ENCODE measurements at places on chromosomes 13 and 19. TPM values are rescaled to one million over a fixed set of nuclear protein-coding genes. Genes with fewer than 3 reads are reported as not detected.

The KIR3DL2 gene
- total RNA-seq: not detected

The ZNF225 gene
- total RNA-seq: 1.8 TPM

The GJA3 gene
- 0.25 TPM for total RNA-seq

The SPART gene
- 45.3 TPM for total RNA-seq

The PEPD gene
- total RNA-seq: 62.7 TPM

The ACER1 gene
- total RNA-seq: not detected

The ZSCAN4 gene
- total RNA-seq: not detected

The KLK12 gene
- not detected for total RNA-seq

The CRB3 gene
- not detected for total RNA-seq

The THSD1 gene
- total RNA-seq: 1.6 TPM

The LYL1 gene
- total RNA-seq: not detected

The ATXN8OS gene
- not detected for total RNA-seq

The ZNF221 gene
- 1.1 TPM for total RNA-seq

The PCP2 gene
- total RNA-seq: not detected

The PSG1 gene
- not detected for total RNA-seq

DNA sequence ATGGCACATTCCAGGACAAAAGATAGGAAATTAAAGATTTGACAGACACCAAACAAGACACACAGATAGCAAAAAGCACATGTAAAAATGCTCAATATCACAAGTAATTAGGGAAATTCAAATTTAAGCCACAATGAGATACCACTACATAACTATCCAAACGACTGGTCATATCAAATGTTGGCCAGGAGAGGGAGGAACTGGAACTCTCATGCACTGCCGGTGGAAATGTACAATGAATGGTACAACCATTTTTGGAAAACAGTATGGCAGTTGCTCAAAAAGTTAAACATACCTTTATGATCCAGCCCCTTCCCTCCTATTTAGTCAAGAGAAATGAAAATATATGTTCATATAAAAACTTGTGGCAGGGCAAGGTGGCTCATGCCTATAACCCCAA is 36.8 kb upstream of the CYP2S1 start:
- no peak for DNase-seq

DNA sequence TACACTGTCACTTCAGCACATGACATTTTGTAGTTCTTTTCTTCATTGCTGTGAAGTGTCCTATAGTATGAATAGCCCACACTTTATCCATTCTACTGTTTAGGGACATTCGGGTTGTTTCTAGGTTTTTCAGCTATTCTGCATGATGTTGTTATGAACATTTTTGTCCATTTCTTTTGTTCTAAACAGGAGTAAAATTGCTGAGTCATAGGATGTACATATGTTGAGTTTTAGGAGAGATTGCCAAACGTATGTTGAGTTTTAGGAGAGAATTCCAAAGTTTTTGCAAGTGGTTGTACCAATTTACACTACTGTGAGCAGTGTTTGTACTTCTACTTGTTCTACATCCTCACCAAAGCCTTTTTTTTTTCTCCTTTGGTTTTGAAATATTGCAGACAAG is 115.0 kb downstream of the MTUS2 start:
- no peak for DNase-seq

- no peak for DNase-seq
Measured at GRCh38 chr13:73390100-73390499, 331.3 kb downstream of the KLF5 start.

DNA sequence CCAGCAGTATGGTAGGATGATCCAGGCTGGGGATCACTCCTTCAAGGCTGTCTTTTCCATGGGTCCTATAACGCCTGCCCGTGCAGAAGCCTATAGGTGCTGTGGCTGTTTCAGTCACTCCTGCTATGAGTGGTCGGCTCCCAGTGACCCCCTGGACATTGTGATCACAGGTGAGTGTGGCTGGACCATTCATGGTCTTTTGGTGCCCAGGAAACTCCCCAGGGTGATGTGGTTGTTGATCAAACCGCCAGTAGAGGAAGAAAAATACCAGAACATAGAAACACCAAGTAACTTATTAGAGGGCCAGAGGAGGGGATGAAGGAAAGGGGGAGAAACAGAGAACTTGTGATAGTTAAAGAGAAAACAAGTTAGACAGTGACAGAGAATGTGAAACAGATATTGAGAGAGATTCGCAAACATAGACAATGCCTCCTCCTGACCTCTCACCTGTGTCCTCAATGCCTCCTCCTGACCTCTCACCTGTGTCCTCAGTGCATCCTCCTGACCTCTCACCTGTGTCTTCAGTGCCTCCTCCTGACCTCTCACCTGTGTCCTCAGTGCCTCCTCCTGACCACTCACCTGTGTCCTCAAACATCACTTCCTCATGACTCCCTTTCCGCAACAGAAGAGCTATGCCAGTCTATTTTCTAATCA is 19.4 kb downstream of the LAIR2 start:
- DNase-seq: no peak

- no peak for DNase-seq
Measured at GRCh38 chr19:53102756-53103233, 427 bp downstream of the ZNF160 start.

GRCh38 chr13:86581706-86582105 is 782.5 kb upstream of the SLITRK6 start:
- DNase-seq: peak; percentile 58

- DNase-seq: no peak
Measured at GRCh38 chr13:74466864-74467263, 332.7 kb upstream of the KLF12 start.

DNA sequence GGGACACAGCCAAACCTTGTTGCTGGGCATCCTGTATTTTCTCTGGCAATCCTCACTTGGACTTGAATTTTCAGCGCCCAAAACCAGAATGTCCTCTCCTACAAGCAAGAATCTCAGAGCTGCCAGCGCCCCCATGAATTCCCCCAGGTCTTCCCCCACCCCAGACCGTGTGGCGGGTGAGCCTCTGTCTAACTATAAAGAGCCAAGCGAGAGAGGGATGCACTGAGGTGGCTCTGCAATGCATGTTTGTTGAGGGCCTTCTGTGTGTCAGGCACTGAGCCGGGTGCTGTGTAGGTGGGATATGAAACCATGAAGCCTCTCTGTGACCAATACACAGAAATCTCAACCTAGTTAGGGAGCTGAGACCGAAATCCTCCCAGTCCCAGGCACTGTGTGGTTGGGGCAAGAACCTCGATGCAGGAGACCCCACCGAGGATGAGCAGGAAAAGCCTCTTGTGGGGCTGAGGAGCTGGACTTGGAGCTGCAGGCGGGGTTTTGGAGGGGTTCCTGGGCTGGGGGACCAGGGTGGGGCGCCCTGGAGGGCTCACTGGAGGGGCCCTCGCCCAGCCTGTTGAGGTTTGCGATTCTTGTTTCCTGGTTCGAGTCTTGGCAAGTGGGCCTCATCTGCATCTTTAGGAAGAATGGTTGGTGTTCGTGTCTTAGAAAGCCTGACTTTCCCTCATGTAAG is 12.4 kb upstream of the PROZ start:
- no peak for DNase-seq

DNA sequence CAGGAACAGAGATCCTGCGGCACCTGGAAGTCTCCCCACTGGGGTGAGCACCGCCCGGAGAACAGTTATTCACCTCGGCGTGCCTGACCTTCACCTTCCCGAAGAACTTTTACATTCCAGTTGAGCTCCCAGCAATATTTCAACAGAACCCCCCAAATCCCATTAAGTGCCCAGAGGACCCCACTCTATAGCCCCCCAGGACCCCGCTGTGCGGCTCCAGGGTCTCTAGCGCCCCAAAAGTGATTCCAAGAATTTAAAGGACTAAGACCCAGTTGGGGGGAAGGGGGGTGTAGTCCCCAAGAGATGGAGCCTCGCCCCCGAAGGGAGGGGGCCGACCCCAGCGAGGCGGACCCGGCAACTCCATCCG is 480 bp downstream of the GPR108 start:
- no peak for DNase-seq

GRCh38 chr19:18519962-18520847 is 1.7 kb downstream of the ELL start:
- DNase-seq: peak; percentile 84

- DNase-seq: no peak
Measured at GRCh38 chr13:73292127-73292526, 233.3 kb downstream of the KLF5 start.

GRCh38 chr13:88761145-88761544 is 1090.0 kb downstream of the SLITRK5 start:
- DNase-seq: no peak

DNA sequence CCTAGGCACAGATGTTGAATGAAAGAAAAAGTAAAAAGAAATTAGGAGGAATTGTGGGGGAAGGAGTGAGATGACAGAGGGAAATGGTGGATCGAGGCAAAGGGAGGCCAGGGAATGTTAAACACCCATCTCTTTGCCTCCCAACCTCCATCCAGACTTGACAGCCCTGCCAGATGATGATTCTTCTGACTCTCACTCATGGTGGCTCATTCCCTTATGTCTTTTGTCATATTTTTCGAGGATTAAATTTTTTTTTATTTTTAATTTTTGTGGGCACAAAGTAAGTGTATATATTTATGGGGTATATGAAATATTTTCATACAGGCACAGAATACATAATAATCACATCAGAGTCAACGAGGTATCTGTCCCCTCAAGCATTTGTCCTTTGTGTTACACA is 42.8 kb downstream of the ADGRE1 start:
- no peak for DNase-seq

GRCh38 chr13:98542568-98543377 is 34.1 kb downstream of the STK24 start:
- no peak for DNase-seq

- DNase-seq: no peak
Measured at GRCh38 chr13:91278888-91279287, 68.6 kb upstream of the MIR17HG start.

DNA sequence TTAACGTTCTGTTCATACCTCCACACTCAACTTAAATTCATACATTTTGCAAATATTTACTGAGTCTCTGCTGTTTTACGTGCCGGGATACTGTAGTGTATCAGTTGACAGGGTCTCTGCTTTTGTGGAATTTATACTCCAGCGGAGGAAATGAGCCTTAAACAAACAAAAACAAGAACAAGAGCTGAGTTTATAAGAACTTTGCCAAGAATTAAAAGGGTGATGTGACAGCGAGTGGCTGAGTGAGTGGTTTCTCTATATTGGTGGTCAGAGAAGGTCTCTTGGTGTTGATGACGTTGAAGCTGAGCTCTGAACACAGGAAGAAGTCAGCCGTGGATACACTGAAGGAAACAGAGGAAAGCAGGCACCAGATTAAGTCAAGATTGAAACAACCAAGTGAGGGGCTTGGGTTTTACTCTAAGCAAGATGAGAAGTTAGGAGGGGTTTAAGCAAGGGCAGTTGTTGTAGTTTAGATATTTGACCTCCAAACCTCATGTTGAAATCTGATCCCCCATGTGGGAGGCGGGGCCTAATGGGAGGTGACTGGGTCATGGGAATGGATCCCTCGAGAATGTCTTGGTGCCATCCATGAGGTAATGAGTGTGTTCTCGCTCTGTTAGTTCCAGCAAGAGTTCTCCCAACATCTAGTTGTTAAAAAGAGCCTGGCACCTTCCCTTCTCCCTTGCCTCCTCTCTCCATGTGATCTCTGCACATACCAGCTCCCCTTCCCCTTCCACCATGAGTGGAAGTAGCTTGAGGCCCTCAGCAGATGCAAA is 248.3 kb downstream of the DCLK1 start:
- peak; percentile 39 for DNase-seq

DNA sequence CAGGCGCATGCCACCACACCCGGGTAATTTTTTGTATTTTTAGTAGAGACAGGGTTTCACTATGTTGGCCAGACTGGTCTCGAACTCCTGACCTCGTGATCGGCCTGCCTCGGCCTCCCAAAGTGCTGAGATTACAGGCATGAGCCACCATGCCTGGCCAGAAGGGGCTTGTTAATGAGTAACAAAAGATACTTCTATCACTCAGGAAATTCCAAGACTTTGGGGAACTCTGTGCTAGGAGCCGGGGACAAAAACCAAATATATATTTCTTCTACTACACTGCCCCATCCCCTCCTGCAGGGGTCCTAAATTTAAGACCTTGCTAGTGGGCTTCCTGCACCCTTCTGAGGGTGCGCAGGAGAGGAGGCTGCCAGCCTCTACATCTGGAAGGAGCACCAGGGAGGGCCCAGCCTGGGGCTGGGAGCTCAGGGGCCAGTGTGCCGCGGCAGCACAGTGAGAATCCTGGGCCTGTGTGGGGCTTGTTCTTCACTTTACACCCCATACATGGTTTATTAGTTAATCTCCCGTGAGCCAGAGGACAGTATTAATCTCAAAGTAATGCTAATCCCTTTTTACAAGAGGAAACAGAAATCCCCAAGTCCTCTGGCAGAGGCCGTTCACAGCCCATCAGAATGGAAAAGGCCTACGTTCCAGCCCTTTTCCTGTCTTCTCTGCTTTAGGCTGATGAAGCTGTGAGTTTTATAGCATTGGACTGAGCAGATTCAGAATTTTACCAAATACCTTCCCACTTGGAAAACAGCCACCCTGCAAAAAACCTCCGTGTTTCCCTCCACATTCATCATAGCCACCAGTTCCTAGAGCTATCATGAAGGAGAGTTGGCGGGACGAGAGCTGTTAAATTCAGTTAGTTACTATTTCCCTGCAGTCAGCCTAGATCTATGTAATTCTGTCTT is 44.4 kb upstream of the NPAS1 start:
- DNase-seq: no peak

- no peak for DNase-seq
Measured at GRCh38 chr13:96090240-96091101, 564 bp downstream of the HS6ST3 start.

DNA sequence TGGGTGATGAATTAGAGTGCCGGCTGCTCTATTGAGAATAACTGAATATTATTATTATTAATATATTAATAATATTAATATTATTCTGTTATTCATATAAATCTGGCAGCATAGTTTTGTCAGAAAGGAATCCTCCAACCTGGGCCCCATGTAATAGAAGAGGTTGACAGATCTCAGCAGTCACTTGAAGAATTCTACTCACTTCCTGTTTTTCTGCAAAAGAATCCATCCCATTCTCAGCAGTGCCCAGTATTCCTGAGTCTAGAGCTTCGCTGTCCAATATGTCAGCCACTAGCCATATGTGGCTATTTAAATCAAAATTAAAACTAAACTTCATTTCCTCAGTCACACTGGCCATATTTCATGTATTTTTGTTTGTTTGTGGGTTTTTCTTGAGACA is 72.4 kb upstream of the USPL1 start:
- no peak for DNase-seq

DNA sequence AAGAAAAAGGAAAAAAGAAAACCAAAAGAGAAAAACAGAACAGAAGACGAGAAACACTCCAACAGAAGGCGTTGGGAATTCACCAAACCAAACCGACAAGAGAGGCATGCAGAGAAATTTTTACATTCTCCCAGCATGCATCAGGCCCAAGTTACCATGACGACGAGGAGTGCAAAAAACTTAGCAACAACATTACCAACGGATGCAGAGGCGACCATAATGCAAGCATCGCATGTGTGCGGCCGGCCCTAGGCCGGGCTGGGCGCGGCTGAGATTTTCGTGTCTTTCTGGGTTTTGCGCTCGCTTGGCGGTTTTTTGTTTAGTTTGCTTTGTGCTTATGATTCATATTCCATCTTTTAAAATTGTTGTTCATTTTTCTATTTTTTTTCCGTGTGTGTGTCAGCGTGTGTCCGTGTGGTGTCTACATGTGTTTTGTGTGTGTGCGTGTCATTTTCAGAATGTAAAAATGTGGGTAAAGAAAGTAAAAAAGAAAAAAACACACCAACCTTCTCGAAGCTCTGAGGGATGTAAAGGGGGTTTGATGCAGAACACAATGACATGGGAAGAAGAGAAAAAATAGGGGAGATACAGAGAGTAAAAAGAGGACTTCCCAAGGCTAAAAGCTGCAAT is 84.9 kb downstream of the PTPRS start:
- no peak for DNase-seq

- no peak for DNase-seq
Measured at GRCh38 chr13:113499936-113500335, 9.4 kb upstream of the DCUN1D2 start.

- no peak for DNase-seq
Measured at GRCh38 chr19:53994811-53995210, 3.4 kb downstream of the CACNG6 start.
